Amygdala (tissue), 56 donors: ENCODE measurements at places on chromosomes 7 and 10.

GRCh38 chr7:130904792-130905191 lies 170.8 kb upstream of the KLF14 start:
- DNase-seq: no peak

- DNase-seq: no peak
Observed at GRCh38 chr7:165661-166337, 26.6 kb upstream of the FAM20C start.

DNA sequence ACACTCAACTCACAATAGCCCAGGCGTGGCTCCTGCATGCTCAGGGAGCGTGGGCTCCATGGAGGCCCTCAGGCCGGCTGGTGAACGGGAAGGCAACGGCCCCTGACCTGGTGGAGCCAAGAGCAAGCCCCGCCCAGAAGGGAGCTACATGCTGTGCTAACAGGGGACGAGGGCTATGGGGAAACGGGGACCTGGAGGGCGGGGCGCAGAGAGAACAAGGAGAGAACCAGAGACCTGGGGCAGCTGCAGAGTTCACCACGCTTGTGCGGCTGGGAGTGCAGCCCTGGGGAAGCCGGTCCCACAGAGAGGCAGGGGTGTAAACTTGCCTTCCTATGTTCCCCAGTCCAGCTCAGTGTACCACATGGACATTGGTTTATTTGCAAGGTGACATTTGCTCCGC lies 69.2 kb upstream of the PPP2R2D start:
- no peak for DNase-seq

DNA sequence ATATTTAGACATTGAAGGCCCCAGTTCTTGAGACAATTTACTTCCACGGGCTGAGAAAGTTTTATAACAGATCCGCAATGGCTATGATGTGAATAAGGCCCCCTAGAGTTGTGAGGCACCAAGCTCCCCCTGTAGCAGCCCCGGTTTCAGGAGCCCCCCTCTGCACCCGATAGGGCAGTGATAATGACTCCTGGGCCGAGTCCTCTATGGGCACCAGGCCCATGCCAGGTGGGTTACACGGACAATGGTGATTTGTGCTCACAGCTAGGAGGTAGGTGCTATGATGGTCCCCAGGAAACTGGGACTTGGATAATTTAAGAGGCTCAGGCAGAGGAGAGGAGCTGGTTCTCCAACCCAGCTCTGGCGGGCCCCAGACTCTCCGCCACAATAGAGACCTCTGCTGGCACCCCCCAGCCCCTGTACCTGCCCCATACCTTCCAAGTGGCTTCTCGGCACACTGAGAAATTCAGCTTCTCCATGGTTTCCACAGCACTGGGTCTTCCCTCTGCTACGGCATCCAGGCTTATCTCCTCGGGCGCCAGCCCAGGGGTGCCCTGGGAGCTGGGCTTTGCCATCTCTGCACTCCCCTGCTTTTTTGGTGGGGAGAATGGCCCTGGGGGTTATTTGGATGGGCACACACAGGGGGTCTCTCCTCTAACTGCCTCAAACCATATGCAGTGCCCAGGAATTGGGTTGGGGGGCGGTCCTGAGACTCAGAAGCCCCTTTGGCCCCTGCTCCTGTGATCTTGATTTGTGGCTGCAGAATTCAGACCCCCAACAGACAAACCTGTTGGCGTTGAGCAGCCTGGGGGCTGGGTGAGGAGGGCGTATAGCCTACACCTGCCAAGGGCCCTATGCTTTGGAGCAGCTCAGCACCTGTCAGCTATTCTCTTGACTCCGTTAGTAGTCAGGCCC lies 12.2 kb upstream of the KCP start:
- DNase-seq: no peak

- no peak for DNase-seq
Observed at GRCh38 chr10:76868098-76868977, 769.3 kb downstream of the KCNMA1 start.

GRCh38 chr7:100649826-100650565 lies 6.3 kb downstream of the ACTL6B start:
- no peak for DNase-seq

GRCh38 chr10:101843032-101844021 lies at the start of gene KCNIP2:
TSS of gene KCNIP2 (minus strand) at chr10:101843800. CDS start at chr10:101843568, 232 bp downstream.
- peak; percentile 33 for DNase-seq

GRCh38 chr10:12729885-12730284 lies 271.6 kb downstream of the CCDC3 start:
- DNase-seq: no peak

GRCh38 chr7:127912901-127913300 lies 118.3 kb downstream of the LRRC4 start:
- no peak for DNase-seq

DNA sequence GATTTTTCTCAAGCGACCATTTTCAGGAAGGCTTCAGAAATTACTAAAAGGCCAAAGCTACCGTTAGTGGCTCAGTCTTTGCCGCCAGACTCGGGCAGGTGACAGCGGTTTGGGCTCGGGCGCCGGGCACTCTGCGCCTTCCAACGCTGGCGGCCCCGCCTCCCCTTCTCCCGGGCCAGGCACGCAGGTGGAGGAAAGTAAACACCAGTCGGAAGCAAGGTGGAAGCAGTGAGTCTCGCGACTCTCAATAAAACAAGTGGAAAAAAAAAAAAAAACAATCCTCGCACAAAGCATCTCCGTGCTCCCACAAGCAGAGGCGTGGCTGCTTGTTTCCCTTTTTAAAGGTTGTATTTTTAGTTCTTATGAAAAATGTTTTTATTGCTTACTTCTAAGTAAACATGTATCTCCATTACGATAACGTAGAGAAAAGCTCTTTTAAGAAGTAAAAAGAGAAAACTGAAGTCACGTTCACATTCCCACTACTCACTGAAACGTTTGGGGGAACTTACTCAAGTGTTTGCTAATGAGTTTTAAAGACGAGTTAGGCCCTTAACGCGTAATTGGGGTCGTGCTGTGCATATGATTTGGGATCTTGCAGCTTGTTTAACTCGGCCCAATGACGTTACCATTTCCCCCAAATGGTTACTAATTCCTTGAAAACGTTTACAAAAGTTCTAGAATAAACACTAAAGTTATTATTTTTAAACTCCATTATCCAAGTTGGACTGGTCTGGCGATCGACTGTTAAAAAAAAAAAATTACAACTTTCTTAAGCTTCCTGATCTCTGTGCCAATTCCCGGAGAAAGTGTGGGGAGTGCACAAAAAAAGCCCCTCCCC lies 864 bp downstream of the CDCA7L start:
- DNase-seq: no peak

GRCh38 chr7:2477447-2478398 lies 1.5 kb upstream of the GRIFIN start:
- no peak for DNase-seq

DNA sequence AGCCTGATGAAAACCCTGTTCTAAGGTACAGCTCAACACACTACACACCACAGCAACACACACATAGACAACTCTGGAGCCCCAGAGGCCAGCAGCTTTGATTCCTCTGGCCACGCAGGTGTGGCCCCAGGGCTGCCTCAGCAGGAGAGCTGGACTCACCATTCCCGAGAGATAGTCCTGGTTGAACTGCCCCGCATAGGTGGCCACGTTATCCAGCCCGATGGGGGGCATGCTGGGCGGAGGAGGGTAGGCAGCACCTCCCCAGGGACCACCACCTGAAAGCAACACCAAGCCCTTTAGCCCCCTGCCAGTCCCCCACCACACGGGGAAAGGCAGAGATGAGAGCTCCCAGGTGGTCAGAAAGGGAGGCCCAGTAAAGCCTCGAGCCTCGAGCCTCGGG lies 34.7 kb downstream of the ANXA11 start:
- no peak for DNase-seq

GRCh38 chr10:116721547-116722392 lies 20.6 kb downstream of the HSPA12A start:
- no peak for DNase-seq

DNA sequence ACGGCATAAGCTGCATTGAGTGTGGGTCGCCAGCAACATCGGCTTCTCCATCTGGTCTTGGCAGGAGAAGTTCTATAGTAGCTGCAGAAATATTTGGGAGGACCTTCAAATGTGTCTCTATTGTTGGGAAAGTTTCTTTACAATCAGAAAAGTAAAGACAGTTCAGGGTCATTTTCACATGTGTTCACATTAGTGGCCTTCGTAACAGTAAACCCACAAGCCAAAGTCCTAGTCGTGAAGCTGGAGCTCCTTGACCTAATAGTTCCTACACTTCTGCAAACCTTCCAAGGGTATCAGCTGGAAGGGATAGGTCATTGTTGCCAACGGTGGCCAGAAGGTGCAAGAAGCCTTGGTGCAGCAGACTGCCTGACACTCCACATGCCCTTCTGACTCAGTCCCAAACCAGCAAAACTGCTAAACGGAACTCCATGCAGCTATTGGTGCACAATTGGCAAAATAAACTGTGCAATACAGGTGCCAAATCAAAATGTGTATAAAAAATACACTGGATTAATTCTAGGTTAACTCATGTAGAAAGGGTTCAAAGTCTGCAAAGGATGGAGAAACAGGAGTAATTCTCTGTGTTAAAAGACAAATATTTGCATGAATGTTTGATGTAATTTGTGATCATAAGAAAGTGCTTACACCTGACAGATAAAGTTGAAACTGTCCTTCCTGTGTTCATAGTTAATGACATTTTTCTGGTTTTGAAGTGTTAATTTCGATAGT lies 102.8 kb upstream of the EGFR start:
- no peak for DNase-seq

- DNase-seq: no peak
Observed at GRCh38 chr7:140206616-140207389, 30.0 kb upstream of the KDM7A start.

- DNase-seq: no peak
Observed at GRCh38 chr10:63446716-63447440, 18.9 kb downstream of the JMJD1C start.

DNA sequence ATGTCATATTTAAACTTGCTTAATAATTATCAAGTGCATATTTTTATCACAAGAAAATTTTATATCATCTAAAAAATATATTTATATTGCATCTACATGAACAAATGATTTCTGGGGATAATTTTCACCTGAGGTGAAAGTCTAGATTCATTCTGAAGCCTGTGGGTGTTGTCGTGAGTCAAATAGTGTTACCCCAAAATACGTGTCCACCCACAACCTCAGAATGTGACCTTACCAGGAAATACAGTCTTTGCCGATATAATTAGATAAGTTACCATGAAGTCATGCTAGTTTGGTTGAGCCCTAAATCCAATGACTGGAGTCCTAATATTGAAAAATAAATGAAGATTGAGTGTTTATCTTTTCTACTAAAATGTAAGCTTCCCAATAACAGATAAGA lies 203.0 kb upstream of the MDFIC start:
- no peak for DNase-seq

- no peak for DNase-seq
Observed at GRCh38 chr7:103710247-103710646, 264.2 kb upstream of the SLC26A5 start.

DNA sequence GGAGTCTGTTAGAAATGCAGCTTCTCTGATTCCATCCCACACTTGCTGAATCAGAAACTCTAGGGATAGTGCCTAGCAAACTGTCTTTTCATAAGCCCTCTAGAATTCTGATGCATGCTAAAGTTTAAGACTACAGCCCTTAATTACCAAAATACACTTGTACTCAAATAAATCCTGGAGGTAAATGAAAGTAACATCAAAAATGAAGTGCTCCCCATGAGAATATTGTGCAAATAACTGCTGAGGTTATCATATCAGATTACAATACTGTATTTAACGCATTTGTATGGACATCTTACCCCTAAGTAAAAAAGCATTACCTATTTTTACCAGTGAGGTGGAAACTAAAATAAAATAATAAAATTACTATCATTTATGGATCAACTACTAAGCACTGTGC lies 104.7 kb downstream of the CHCHD3 start:
- no peak for DNase-seq
